Dermis microvascular lymphatic vessel endothelial cell (primary cell): ENCODE measurements at places on chromosomes 11 and 22. TPM values are rescaled to one million over a fixed set of nuclear protein-coding genes. Genes with fewer than 3 reads are reported as not detected.

NFRKB gene
- total RNA-seq, result 11.4 and 18.2 TPM in 2 replicates

KRTAP5-2 gene
- not detected in 2 replicates for total RNA-seq

OR51E2 gene
- not detected in 2 replicates for total RNA-seq

SELENOH gene
- 72.8 and 83.8 TPM in 2 replicates for total RNA-seq

PGGHG gene
- total RNA-seq, result 6.7 and 13.9 TPM in 2 replicates

LRRN4CL gene
- 0.38 and 0.51 TPM in 2 replicates for total RNA-seq

CDC45 gene
- total RNA-seq, result 8.2 and 17.2 TPM in 2 replicates

UPK2 gene
- total RNA-seq, result not detected in 2 replicates

SEC14L6 gene
- total RNA-seq, result under 0.01 and 0.13 TPM in 2 replicates

LRRC74B gene
- not detected in 2 replicates for total RNA-seq

ZNF74 gene
- 10.0 and 15.7 TPM in 2 replicates for total RNA-seq

MSANTD2 gene
- 4.4 and 6.2 TPM in 2 replicates for total RNA-seq

DLG2 gene
- total RNA-seq, result 0.13 and 0.51 TPM in 2 replicates

RPS19BP1 gene
- total RNA-seq, result 41.6 and 51.3 TPM in 2 replicates

PLAAT3 gene
- 66.6 and 77.4 TPM in 2 replicates for total RNA-seq

HTR3B gene
- not detected in 2 replicates for total RNA-seq

OR8D1 gene
- total RNA-seq, result not detected in 2 replicates
